ENCODE measurements at places on chromosomes 12 and 14.

GRCh38 chr12:102478405-102479098 is 1.8 kb downstream of the IGF1 start:
- DNase-seq, result no peak

DNA sequence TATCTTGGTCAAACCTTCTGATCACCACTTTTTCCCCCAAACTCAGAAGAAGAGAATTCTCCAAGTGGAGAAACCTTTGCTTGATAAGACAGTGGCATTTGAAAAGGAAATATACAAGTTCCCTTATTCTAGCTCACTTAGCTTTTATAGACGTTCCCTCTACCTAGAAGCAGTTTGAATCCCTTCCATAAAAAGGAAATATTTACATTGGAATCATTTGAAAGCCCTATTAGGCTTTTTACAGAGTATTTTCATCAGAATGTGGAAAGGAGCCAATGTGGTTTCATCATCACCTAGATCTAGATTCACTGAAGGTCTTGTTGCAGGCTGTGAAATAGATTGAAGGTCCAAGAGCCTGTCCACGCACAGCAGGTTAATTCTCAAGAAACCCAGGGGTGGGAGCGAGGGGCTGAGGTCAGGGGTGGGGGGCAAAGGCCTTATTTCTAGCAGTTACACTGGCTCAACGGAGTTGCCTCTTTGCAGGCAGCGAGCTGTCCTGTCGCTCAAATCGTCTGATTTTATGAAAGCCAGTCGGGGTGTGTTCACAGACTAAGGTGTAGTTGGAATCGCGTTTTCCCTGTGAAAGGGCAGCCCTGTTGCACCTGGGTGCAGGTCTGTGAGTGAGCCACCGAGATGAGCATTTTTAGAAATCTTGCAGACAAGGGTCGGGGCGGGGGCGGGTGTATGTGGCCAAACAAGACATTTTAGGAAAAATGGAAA is 45.6 kb downstream of the AACS start:
- DNase-seq, result no peak

DNA sequence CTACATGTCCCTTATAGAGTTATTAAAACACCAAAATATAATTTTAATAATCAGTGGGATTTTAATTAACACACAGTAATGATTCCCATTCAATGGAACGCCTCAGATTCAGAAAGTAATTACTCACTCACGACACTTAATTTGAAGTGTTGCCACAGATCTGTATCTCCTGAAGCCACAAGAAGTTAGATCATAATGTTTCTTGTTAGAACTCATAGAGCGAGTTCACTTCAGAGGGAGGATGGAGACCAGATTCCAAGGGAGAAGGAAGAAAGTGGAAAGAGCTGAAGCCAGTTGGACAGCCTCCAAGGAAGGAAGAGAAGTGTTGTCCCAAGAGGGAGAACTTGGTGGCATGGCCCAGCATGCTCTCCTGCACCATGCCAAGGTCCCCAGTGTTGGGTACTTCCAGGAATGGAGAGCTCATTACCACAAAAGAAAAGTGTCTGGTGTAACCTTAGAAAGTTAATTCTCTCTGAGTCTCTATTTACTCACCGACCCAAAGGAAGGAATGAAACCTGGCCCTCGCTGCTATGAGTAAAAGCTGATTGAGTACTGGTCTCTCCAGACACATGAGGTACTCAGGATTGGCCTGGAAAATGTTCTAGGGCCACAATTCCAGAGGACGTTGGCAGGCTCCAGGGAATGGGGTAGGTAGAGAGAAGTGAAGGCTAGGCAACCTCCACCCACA is 305.4 kb downstream of the BCL11B start:
- no peak for DNase-seq

GRCh38 chr12:106137530-106138356 is 1.0 kb downstream of the NUAK1 start:
- no peak for DNase-seq

- no peak for DNase-seq
These were observed 7.5 kb upstream of the ZFP36L1 start for GRCh38 chr14:68800390-68800789.

- DNase-seq, result no peak
These were observed 205.7 kb downstream of the ITPR2 start for GRCh38 chr12:26627335-26627734.
